ENCODE measurements at places on chromosomes 6 and 20.
A peak's percentile ranks its signal among the peaks of the same experiment; 100 is the strongest.

GRCh38 chr6:169844946-169845345 is 93.5 kb downstream of the ERMARD start:
- no peaks in the 10 kb centered on the region for H3K36me3 ChIP-seq
- H3K27ac ChIP-seq, result no peak overlapping the region
- H3K27me3 ChIP-seq, result no peaks in the 10 kb centered on the region
- no peak overlapping the region for H3K4me3 ChIP-seq
- no peaks in the 10 kb centered on the region for H3K4me1 ChIP-seq
- peak; percentile 40 for DNase-seq

GRCh38 chr6:74409447-74409846 is 713.4 kb downstream of the CD109 start:
- DNase-seq, result no peak
- no peak overlapping the region for H3K27ac ChIP-seq
- H3K36me3 ChIP-seq, result no peaks in the 10 kb centered on the region
- no peaks in the 10 kb centered on the region for H3K4me1 ChIP-seq

- H3K4me3 ChIP-seq, result no peak overlapping the region
- no peaks in the 10 kb centered on the region for H3K27me3 ChIP-seq
- H3K36me3 ChIP-seq, result no peaks in the 10 kb centered on the region
- H3K27ac ChIP-seq, result no peak overlapping the region
Measured at GRCh38 chr6:79671600-79672266, 40.6 kb downstream of the SH3BGRL2 start.

DNA sequence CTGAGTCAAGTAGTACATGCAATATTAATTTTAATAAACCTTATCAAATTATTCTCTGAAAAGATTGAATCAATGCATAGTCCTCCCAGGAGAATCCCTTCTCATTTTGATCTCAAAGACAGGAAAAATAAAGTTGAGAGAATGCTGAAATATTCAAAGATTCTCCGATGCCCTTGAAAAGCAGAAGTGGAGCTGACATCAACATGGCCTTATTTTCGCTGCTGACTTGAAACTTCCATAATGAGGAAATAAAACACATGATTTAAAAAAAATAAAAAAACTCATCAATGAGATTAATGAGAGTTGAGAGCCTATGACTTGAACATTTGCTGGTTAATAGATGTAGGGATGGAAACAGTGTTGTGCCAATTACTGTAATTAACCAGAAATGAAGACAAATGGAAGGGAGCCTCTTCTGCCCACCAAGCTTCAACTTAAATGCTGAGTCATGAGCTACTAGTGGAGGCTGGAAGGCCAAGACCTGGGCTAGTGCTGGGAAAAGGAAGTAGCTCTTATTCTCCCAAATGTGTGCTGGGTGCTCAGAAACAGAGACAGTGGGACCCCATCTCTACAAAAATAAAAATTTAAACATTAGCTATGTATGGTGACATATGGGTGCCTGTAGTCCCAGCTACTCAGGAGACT is 139.9 kb downstream of the BFSP1 start:
- H3K4me3 ChIP-seq, result no peak overlapping the region
- H3K27ac ChIP-seq, result no peak overlapping the region
- H3K36me3 ChIP-seq, result no peaks in the 10 kb centered on the region
- no peaks in the 10 kb centered on the region for H3K4me1 ChIP-seq
- H3K27me3 ChIP-seq, result peaks cover 2% of the 10 kb centered on the region

DNA sequence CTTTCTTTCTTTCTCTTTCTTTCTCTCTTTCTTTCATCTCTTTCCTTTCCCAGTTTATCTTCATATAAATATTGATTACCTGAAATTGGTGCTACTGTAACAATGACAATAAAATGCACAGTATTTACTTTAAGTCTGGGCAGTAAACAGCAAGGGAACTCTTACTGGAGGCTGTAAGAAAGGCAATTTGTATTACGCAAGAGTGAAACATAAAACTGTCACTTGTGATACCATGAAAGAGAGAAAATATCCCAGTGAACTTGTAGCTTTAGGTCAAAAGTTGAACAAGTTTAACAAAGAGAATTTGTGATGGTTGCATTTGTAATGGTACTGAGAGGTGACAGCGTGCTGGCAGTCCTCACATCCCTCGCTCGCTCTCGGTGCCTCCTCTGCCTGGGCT is 80.0 kb downstream of the EYS start:
- H3K4me1 ChIP-seq, result no peaks in the 10 kb centered on the region
- H3K27me3 ChIP-seq, result no peaks in the 10 kb centered on the region
- H3K27ac ChIP-seq, result no peak overlapping the region
- H3K36me3 ChIP-seq, result no peaks in the 10 kb centered on the region
